ENCODE measurements at places on chromosomes 4 and X. TPM values are rescaled to one million over a fixed set of nuclear protein-coding genes. Genes with fewer than 3 reads are reported as not detected.

SERTM2 gene
- not detected for total RNA-seq

AADAT gene
- 6.1 TPM for total RNA-seq

GAGE1 gene
- not detected for total RNA-seq

CFAP47 gene
- not detected for total RNA-seq

ADH7 gene
- not detected for total RNA-seq
